Cardiac fibroblast (primary cell): ENCODE measurements at places on chromosomes 6 and 20.

DNA sequence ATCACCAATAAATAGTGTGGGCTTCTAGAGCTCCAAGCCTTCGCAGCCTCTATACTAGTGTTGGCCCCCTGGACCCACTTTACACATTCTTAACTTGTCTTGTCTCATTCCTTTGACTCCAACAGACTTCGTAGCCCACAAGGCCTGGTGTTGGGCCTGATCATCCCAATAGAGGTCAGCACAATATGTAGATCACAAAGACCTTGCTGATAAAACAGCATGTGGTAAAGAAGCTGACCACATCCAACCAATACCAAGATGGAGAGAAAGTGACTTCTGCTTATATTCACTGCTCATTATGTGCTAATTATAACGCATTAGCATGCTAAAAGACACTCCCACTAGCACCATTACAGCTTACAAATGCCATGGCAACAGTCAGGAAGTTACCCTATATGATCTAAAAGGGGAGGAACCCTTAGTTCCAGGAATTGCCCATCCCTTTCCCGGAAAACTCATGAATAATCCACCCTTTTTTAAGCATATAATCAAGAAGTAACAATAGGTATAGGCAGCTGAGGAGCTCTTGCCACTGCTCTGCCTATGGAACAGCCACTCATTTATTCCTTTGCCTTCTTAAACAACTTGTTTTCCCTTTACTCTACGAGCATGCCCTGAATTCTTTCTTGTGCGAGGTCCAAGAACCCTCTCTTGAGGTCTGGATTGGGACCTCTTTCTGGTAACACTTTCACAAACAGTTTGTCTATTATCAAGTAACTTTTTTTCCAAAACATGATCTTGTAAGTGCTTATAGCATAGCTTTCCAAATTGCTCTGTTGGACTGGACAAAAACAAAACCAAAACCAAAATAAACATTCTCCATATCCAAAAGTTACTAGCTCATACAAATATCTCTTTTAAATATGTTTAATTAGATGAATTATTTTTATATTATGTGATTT, 54.6 kb upstream of the ECHDC1 start:
- peak; percentile 68 for DNase-seq

GRCh38 chr6:10084111-10084986, 330.5 kb downstream of the TFAP2A start:
- no peak for DNase-seq

- peak; percentile 68 for DNase-seq
Measured at GRCh38 chr6:160005861-160006540, 37.1 kb downstream of the IGF2R start.

- peak; percentile 59 for DNase-seq
Measured at GRCh38 chr6:113184736-113185135, 672.4 kb upstream of the MARCKS start.

GRCh38 chr20:1894951-1895673, at the start of gene SIRPA:
Gene SIRPA (plus strand): TSS chr20:1895407. CDS start chr20:1895448, 41 bp downstream.
- DNase-seq = peak; percentile 76

- no peak for DNase-seq
Measured at GRCh38 chr6:4658486-4658885, 117.7 kb upstream of the CDYL start.

GRCh38 chr20:22346716-22347115, 237.7 kb downstream of the FOXA2 start:
- DNase-seq = no peak
